ENCODE measurements at places on chromosomes 3 and 15. TPM values are rescaled to one million over a fixed set of nuclear protein-coding genes. Genes with fewer than 3 reads are reported as not detected.

- peak; percentile 58 for DNase-seq
Observed at GRCh38 chr3:38117748-38118420, 19.0 kb downstream of the ACAA1 start.

DNA sequence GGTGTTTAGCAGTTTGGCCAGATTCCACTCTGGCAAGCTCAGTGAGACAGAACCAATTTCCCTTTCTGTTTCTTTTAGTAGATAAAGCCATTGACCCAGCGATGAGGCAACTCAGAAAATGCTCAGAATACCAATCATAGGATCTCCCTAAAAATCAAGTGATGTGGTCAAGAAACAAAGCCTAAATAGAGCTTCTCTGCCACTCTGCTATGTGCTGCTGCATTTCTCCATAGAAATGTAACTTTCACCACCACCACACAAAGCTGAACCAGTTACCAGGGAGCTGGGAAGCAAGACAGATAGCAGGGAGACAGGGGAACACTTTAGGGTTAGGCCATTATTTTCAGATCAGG, 109.8 kb downstream of the RPL22L1 start:
- no peak for DNase-seq

The SLCO2A1 gene
- not detected for total RNA-seq

The OR4F15 gene
- total RNA-seq: not detected

DNA sequence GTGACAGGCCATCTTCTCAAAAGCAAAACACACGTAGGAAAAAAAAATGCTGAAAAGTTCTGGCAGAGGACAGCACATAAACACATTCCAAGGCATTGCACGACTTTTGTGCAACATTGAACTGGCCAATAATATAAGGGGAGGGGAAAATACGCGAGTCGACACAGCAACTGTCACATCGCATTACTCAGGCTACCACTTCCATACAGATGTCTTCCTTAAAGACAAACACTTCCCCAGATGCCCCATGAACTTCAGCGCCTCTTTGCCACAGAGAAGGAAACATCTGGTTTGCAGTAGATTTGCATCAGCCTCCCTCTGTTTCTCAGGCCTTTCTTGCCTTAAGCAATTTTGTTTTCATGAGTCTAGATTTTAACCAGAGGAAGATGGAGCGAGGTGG, 144.4 kb upstream of the IGF1R start:
- DNase-seq: no peak

DNA sequence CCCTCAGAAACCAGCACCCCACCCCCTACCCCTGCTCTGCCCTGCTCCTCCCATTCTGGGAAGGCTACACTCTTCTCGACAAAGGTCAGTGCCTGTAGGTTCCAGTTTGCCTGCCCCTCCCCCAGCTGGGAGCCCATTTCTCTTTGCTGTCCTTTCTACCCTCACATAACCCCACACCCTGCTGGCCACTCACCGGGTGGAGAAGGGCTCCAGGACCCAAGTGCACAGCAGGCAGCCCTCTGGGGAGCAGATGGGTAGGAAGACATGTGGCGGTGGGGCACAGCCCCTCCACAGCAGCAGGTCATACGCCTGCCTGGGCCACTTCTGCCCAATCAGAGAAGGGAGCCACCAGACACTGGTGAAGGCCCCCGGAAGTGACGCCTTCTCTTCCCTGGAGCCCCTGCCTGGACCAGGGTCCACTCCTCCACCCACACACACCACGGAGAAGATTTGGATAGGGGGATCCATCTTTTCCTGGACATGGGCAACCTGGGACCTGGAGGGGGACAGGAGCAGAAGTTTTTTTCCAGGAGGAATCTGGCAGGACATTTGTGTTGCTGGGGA, at the start of gene THPO:
THPO (minus strand) TSS at position 326 of the 564 bp plus-strand sequence. CDS start 1,948 bp downstream, outside the sequence.
- DNase-seq: no peak

DNA sequence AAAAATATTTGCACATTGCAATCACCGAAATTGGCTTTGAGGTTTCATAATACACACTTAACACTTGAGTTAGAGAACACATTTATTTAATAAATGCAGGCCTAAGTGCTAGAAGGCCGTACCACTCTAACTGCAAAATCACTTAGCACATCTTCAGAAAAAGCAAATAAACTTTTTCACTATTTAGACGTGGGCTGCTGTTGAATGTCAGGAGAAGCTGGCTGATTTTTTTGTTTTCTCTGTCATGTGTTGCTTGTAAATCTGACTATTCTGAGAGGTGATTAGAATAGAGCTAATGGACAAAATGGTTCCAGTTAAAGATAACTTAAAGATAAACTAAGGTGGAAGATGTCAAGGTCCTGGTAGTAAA, 265.1 kb downstream of the FOXP1 start:
- no peak for DNase-seq

The NAA80 gene
- 5.3 TPM for total RNA-seq

The RARB gene
- 0.44 TPM for total RNA-seq

- no peak for DNase-seq
Observed at GRCh38 chr15:38530113-38530512, 34.5 kb downstream of the RASGRP1 start.

The OR5K2 gene
- total RNA-seq: not detected
